ENCODE measurements at places on chromosomes 12 and 14.

GRCh38 chr14:41986700-41987099 lies 380.0 kb downstream of the LRFN5 start:
- no peak for DNase-seq

GRCh38 chr12:108570743-108571608 lies 8.6 kb downstream of the ISCU start:
- DNase-seq, result no peak

DNA sequence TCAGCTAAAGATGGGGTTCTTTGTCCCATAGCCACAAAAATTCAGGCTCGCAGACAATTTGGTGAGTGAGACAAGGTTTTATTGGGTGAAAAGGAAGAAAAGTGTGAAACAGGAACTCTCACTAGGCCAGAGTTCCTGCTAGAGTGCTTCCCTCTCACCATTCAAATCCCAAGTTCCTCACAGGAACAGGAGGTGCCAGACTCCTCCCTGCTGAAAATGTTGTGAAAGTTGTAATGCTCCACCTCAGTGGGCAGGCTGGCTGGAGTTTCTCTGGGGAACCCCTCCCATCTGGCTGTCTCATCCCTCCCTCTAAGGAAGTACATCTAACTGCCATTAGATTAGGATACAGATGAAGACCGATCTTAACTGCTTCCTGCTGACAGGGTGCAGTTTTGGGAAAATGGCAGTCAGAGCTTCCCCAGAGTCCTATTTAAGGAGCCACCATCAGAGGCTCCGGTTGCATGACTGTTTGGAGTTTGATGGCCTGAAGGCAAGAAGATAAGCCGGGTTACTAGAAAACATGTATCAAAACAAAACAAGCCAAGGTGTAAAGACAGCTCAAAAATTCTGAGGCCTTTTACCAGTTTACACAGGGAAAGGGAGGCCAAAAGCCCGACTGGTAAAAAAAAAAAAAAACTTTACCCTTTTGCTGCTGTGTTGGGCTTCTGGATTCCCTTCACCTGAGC lies 127.6 kb downstream of the FSCB start:
- DNase-seq, result no peak

DNA sequence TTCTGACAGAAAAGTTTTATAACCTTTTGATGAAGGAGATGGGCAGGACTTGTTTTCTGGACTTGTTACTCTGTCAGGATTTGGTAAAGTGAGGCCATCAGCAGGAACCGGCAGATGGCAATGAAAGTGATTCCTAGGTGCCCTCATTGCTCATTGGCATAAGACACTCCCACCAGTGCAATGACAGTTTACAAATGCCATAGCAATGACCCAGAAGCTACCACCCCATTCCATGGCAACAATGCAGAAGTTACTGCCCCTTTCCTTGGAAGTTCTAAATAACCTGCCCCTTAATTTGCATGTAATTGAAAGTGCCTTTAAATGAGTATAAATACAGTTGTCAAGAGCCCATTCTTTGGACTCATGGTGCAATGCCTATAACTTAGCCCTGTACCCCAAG lies 222.6 kb downstream of the CEP128 start:
- DNase-seq, result no peak

GRCh38 chr12:92434607-92435025 lies 268.2 kb upstream of the PLEKHG7 start:
- DNase-seq, result no peak

DNA sequence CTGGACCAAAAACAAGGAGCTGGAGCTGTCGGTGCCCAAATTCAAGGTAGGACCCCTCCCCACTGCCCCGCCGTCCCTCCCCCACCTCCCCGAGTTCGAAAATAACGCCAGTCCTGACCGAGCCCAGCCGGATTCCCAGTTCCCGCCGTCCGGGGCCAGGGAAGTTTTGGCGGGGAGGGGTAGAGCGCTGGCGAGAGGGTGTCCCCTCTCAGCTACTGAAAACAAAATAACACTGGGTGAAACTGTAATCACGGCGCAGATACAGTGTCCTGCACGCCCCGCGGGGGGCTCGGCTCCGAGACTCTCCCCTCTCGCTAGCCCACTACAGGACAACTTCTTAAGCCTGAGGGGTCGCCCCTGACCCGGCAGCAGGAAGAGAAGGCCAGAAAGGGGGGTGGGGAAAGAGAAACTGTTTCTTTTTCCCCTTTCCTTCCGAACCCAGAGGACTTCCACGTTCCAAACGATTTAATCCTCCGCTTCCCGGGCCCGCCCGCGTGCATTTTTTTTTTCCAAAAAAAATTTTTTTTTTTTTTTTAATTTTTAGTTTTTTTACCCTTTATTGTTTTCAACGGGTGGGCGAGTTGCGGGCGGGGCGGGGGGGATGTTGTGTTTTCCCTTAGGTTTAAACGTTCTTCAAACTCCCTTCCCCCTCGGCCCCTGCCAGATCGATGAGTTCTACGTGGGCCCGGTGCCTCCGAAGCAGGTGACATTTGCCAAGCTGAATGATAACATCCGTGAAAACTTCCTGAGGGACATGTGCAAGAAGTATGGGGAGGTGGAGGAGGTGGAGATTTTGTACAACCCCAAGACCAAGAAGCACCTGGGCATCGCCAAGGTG lies 1.6 kb downstream of the SETD1B start:
- no peak for DNase-seq

DNA sequence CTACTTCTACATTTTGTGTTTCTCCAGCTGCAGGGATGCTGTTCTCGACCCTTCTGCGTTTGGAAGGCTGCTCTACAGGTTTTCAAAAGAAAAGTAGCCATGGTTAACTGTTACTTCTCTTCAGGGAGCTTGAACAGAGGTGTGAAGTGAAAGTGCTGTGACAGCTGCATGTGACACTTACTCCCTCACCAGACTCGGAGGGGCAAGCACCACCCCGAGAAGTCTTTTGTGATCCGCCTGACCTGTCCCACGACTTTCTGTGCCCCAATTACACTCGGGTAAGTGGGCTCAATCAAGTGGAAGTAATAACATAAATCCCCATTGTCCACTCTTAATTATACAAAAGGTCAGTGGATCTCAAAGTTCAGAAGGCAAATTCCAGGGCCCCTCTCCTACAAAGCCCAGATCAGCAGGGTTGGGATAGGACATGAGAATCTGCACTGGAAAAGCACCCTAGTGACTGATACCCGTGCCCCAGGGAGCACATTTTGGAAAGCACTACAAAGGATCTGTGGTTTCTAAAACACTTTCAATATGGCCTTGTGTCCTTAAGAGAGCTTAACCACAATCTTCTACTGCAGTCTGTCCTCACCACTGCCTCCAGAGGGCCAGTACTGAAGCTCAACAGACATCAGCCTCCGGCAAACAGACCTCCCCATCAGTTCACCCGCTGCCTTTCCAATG lies 11.5 kb downstream of the FICD start:
- DNase-seq, result no peak

DNA sequence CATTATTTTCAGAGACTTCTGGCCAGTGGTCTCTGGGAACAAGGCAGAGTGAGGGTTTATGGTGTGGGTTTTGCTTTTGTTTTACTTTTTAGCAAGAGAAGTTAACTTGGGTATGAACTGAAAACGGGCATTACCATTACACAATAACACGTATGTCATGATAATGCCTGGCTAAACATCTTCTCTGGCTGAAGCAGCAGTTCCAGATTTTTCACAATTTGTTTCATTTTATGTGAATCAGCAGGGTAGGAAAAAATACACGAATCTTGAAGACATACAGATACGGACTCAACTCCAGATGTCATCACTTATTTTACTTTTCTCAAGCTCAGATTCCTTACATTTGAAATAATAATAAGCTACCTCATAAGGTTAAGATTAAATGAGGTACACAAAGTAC lies 2.5 kb upstream of the PCNX4 start:
- DNase-seq, result no peak

GRCh38 chr12:27573972-27574371 lies 50.0 kb downstream of the PPFIBP1 start:
- DNase-seq, result no peak

- DNase-seq, result no peak
Measured at GRCh38 chr14:103030741-103031565, 26.4 kb downstream of the CDC42BPB start.

GRCh38 chr14:93960108-93960475 lies 16.3 kb downstream of the ASB2 start:
- no peak for DNase-seq

GRCh38 chr12:28253161-28253641 lies 62.9 kb downstream of the CCDC91 start:
- DNase-seq, result no peak

GRCh38 chr14:95156161-95157047 lies 925 bp downstream of the DICER1 start:
- peak; percentile 23 for DNase-seq

- no peak for DNase-seq
Measured at GRCh38 chr14:93987815-93988476, 9.2 kb upstream of the CCDC197 start.

- DNase-seq, result no peak
Measured at GRCh38 chr12:75856235-75856634, 175.3 kb downstream of the PHLDA1 start.

GRCh38 chr12:113232840-113233585 lies 11.7 kb downstream of the TPCN1 start:
- no peak for DNase-seq

DNA sequence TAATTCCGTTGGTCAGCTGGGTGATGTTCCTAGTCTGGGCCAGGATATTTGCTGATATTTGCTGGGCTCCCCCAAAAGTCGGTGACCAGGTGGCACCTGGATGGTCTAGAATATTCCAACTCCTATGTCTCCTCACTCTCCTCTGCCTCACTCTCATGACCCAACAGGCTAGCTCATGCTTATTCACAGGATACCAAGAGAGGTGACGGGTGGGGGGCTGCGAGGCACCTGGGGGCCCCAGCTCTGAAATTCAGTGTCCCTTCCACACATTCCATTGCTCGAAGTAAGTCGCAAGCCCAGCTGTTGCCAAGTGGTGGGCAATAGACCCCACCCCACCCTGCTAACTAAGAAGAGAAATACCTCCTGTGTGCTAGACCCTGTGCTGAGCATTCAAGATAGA lies 67.7 kb downstream of the C14orf132 start:
- no peak for DNase-seq

- DNase-seq, result no peak
Measured at GRCh38 chr12:128018067-128018466, 248.9 kb upstream of the TMEM132C start.

DNA sequence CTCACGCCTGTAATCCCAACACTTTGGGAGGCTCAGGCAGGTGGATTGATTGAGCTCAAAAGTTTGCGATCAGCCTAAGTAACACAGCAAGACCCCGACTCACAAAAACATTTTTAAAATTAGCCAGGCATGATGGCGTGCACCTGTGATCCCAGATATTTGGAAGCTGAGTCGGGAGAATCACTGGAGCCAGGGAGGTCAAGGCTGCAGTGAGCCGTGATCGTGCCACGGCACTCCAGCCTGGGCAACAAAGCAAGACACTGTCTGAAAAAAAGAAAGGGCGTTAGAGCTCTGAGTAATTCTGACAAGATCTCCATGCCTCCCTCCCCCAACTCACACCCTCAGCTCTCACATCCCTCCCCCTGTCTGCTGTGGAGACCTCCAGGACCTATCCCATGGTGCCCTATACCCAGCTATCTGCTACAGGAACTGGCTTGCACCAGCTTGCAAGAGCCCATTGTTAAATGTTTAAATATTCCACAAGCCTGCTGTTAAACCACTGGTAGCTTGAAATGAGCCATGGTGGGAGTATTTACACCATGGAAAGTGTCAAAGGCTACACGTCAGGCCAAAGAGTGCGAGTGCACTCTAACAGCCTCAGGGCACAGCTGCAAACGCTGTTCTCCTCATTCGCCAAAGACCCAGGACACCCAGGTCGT lies 35.1 kb upstream of the PPP2R5C start:
- DNase-seq, result no peak

DNA sequence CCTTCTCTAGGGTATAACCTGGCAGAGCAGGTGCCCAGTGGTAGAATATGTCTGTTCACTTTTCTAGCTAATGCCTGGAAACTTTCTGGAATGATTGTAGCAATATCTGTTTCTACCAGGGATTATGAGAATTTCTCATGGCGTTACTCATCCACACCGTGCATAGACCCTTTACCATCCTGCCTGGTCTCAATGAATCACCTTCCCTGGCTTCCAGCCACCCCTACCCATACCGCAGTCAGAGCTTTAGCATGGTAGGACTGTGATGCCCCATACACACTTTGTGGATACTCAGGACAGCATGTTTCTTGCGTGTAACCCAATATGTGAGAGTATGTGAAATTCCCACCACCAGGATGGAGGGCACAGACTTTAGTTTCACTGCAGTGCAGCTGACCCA lies 45.4 kb downstream of the TUNAR start:
- no peak for DNase-seq

DNA sequence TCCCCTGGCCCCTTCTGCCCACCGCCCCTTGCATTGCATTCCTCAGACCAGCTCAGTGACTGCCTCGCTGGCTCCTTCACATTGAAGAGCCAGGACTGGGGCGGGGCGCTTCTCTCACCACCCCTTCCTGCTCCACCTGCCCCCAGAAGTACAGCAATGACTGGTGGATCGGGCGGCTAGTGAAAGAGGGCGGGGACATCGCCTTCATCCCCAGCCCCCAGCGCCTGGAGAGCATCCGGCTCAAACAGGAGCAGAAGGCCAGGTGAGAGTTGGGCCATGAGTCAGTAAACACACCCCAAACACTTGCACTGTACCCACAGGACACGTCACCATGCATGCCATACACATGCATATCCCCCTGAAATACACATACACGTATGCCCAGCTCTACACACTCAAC lies 5.8 kb downstream of the CACNB3 start:
- no peak for DNase-seq

DNA sequence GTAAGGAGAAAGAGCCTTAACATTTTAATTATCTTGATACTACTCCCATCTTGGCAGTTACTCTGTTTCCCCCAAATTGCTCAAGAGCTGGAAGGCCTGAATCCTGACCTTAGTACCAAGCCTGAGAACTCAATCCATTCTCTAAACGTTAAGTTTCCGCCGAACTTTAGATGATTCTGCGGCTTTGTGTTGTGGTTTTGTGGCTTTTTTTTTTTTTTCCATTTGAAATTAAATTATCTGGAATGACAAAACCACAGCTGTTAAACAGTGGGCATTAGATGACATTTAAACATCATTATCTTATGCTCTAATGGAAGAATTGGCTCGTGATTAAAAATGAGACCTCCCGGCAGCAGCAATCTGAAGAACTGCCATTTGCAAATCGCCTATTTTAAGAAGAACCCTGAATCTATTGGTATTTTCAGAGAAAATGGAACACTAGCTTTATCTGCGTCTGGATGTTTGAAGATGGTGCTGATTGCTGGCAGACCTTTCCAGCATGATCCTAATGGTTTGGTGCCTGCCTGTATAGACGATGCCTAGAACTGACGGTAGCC lies 38.4 kb downstream of the TMEM132C start:
- no peak for DNase-seq

DNA sequence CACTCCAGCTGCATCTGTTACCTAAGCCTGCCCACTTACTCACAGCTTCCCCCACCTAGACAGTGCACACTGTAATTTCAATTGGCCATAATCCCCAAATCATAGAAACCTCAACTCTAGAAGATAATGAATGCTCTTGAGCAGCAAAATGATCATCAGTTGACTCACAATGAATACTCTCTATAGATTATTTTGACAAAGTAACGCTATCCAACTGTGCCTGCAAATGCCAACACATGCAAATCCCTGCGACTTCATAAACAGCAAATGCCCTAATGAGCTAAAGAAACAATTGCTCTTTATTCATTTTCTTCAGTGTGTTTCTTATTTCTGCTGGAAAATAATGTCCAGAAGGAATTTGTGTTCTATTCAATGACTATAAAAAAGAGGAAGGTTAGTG lies 319.5 kb downstream of the PAWR start:
- DNase-seq, result no peak

Data from mucosa of gallbladder (tissue), 1 donor.